Eye (tissue), 1 donor: ENCODE measurements at places on chromosomes 1 and 21.

DNA sequence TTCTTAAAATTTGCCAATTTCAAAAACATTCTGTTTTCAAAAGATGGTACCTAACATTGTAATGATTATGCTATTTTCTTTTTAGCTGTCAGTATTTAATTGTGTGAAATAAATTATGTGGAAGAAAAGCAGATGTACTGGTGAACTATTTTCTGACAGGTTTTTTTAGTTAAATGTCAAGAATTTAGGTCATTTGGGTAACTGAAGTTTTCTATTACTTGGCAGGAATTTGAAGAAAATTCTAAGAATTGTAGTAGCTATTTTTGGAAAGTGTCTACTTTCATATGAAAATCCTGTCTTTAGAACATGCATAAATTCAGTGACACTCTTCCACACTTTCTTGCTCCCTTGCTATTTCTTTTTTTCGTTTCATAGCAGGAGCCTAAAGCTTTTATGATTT is 28.5 kb upstream of the PTPRC start:
- DNase-seq, result no peak

DNA sequence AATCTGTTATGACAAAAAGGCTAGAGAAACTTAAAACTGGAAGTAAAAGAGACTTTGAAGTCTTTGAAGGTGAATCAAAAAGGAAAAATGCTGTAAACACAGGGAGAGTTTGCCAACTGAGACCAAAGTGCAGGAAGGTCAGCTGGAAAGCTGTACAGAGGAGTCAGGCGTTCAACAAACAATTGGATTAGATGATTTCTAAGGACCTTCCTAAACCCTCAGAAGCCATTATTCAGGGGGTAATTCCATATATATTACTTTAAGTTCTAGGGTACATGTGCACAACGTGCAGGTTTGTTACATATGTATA is 156.8 kb downstream of the ZBTB18 start:
- DNase-seq, result no peak

DNA sequence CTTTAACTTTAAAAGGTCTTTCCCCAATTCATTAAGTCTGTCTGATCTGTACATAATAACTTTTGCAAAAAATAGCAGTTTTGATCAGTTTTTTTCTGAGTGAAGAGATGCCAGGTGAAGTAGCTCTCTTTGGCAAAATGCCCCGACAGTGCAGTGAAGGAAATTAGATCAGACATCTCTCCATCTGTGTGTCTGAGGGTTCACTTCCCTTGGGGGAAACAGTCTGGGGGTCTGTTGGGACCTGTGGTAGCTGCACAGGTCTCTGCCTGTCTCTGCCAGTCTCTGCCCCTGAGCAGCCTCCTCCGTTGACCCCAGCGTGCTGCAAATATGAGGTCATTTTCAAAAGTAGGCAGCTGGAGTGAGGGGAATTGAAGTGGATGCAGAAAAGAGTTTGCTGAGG is 54.5 kb downstream of the TBCE start:
- DNase-seq, result peak; percentile 48

- DNase-seq, result no peak
Measured at GRCh38 chr1:32920833-32921232, 19.6 kb upstream of the TMEM54 start.

DNA sequence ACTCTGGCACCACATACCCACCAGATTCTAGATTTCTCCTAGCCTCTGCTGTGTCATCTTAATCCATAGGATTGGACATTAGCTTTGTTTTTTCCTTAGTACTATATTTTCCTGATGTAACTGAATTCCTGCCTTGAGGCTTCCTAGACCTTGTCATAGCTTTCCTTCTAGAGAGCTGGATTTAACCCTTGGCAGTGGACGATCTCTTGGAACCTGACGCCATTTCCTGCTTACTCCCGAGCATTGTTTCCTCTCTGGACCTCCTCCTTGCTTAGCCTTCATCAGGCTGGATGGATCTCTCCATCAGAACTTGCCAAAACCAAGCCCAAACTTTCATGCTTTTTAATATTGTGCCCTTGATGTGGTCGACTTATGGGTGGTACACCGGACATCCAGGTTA is 1.5 kb downstream of the APOBEC4 start:
- DNase-seq, result no peak

GRCh38 chr1:20921285-20921684 is 134.2 kb upstream of the HP1BP3 start:
- peak; percentile 16 for DNase-seq
